T-cell (primary cell): ENCODE measurements at places on chromosomes 12 and 14.

- DNase-seq, result no peak
Observed at GRCh38 chr12:21962236-21962635, 21.0 kb upstream of the ABCC9 start.

DNA sequence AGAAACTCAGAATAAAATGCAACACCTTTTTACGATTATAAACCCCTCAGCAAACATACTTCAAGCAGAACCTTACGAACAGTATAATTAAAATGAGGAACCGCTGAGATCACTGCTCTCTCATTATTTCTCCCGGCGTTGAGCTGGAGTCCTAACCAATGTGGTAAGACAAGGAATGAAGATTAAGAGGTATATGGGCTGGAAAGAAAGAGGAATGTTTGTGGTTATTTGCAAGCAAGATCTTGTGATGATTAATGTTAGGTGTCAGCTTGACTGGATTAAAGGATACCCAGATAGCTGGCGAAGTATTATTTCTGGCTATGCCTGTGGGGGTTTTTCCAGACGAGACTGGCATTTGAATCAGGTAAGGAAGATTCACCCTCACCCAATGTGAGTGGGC lies 10.3 kb upstream of the ZNF84 start:
- no peak for DNase-seq

DNA sequence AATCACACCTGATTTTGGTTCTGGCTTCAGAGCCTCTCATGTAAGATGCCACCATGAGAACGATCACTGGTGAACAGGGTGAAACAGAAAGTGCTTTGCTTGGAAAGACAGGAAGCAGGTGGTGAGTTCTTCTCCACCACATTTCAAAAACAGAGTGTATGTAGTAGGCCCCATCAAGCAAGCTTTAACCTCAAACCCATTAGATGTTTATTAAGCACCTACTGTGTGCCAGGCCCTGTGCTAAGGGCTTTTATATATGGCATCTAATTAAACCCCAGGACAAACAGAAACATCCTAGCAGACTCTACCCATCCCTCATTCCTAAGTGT lies 47.8 kb upstream of the MED13L start:
- peak; percentile 9 for DNase-seq

- DNase-seq, result no peak
Observed at GRCh38 chr12:86234316-86234855, 21.8 kb downstream of the MGAT4C start.

- DNase-seq, result no peak
Observed at GRCh38 chr12:112346194-112346593, 36.0 kb downstream of the HECTD4 start.

DNA sequence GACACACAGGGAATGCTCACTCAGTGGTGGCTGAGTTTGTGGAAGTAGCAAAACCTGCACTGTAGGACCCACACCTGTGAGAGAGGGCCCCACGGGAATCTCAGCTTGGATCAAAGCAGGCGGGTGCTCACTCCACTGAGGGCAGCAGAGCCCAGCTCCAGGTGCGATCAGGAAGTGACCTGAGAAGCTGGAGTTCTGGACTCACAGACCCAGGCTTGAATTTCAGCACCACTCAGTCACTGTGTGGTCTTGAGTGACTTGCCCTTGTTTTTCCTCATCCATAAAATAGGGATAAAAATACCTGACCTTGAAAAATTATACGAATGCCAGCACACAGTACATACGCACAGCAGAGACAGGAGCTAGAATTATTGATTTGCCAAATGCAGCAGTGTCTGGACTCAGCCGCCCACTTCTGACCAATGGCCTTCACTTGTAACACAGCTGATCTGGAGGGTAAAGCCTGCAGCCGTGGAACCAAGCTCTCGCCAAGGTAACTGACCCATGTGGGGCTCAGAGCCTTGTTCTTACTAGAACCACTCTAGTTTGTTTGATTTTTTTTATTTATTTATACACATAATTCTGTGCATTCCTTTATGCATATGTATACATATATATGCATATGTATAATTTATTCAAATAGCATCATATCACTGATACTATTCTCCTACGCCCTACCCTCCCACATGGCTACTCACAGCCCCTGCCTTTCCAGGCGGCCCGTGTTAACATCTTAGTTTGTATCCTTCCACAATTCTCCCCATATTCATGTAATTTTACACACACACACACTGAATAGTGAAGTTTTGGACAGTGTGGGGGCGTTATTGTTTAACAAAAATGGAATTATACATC lies 53.9 kb downstream of the DPF3 start:
- DNase-seq, result no peak

- DNase-seq, result no peak
Observed at GRCh38 chr12:34396006-34396860, 373.9 kb downstream of the ALG10 start.

DNA sequence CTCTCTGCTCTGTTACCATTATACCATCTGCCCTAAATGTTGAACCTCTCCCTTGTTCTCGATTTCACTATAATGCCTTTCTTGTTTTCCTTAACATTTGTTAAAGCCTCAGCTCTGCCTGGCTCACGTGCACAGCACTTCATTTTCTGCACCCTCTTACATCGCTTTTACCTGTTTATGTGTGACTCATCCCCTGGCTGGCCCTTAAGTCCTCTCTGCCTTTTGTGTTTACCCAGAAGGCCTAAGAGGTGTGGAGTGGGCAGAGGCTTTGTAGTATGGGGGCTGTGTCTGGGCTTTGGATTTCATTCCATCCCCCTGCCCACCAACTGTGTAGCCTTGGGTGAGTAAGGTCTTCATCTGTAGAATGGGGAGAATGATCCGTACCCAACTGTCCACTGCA lies 36.5 kb downstream of the UBE3B start:
- no peak for DNase-seq

GRCh38 chr14:93733631-93734030 lies 54.7 kb downstream of the PRIMA1 start:
- no peak for DNase-seq

- DNase-seq, result no peak
Observed at GRCh38 chr14:85342858-85343607, 186.9 kb upstream of the FLRT2 start.

- no peak for DNase-seq
Observed at GRCh38 chr12:72957454-72957853, 685.3 kb downstream of the TRHDE start.

DNA sequence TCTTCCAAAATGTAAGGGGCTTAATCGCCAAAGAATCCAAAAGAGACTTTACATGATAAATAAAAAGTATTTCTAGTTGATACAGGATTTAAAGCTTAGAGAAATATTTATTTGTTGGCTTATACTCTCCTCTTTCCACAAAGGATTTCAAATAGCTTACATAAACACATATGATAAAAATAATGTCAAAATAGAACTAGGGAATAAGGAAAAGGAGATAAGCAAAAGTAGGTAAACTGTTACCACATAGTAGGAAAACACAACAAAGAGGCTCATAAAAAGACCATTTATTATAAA lies 387.0 kb downstream of the EGLN3 start:
- DNase-seq, result no peak

GRCh38 chr12:80643961-80644360 lies 63.5 kb upstream of the MYF6 start:
- no peak for DNase-seq

GRCh38 chr12:116659771-116660481 lies 77.9 kb downstream of the SPRING1 start:
- DNase-seq, result no peak

- DNase-seq, result no peak
Observed at GRCh38 chr12:82517808-82518207, 159.5 kb downstream of the METTL25 start.

DNA sequence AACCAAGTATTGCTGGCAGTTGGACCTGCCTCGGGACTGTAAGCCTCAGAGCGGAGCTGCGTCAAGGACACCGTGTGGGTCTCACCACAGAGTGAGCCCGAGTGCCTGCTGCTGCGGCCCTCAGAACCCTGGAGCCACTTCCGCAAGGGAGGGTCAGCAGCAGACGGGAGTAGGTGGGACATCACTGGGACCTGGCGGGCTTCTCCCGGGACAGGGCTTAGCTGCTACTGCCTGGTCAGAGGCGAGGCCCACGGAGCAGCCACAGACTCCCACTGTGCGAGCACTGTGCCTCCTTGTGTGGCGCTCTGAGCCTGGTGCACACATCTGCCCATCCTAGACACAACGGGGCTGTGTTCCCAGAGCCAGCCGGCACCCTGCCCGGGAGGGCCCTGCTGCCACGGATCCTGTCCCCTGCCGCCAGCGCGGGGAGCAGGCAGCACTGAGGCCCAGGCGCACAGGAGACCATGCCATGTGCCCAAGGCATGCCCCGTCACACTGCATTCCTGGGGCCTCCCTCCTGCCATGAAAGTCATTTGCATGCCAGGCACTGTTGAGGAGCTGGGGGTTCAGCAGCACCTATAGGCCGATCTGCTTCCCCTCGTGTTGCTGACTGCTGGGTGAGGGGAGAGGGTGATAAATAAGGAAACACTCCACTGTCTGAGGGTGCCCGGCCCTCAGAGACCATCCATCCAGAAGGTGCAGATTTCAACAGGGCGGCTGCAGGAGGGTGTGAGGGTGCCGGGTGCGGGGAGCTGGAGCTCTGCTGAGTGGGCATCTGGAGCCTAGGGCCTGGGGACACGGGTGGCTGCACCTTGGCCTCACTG lies 10.0 kb downstream of the HIP1R start:
- no peak for DNase-seq

- DNase-seq, result no peak
Observed at GRCh38 chr12:60094436-60094835, 498.6 kb downstream of the SLC16A7 start.

DNA sequence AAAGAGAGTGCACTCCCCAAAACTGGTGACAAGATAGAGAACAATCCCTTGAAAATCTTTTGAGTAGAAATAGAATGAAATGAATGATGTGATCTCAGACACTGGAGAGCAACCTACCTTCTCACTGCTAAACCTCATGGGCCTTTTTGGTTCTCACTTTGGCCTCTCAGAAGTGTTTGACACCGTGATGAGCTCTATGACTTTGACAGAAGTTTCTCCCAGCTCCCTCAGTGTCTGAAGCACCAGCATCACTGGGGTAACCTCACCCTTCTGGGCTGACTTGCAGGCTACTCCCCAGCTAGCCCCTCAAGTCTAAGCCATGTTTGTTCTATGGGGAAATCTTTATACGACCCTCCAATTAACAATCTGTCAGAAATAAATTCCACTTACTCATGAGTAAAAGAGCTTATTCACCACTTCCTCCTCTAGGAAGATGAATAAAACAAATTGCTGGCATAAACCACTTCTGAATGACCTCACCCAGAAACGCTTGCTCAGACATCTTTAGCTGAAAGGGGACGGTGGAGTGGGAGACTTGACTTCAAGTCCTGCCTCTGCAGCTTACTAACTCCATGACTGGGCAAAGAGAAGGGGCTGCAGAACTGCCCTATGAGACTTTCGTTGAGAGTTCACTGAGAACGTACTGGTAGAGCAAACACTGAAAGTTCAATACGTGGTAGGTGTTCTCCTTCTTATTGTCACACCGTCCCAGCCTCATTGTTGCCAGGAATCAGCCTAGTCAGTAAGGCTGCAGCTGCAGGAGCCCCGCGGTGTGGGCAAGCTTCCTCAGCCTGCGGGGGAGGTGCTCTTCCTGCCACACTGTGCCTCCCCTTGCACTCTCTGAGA lies 46.5 kb downstream of the ST8SIA1 start:
- DNase-seq, result no peak

GRCh38 chr12:88733008-88733407 lies 152.7 kb upstream of the KITLG start:
- no peak for DNase-seq

DNA sequence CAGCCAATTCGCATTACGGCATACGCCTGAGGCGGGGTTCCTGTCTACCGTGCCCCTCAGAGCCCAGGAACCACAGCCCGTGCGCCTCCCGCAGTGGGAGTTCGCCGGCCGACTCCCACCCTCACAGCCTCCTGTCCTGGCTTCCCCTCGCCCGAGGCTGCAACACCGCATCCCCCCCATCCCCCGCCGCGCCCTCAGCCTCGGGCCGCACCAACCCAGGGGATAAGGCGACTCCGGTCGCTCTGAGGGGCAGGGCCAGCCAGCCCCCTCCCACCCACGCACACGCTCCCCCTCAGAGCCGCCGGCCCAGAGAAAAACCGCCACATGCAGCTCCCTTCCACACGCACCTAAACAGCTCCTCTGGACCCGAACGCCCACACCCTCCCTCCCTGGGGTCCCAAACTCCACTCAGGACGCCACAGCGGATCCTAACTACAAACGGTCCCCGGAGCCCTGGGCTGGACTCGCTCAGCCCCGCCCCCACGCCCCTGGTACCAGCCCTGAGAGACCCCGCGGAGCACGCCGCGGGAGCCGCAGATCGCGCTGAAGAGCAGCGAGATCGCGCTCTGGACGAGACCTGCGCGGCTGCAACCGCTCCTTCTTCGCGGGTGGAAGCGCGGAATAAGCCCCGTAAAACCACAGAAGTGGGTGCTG lies at the start of gene C14orf39:
TSS of gene C14orf39 (minus strand) at position 466 of the 654 bp plus-strand sequence. CDS start 985 bp downstream, outside the sequence.
- no peak for DNase-seq

DNA sequence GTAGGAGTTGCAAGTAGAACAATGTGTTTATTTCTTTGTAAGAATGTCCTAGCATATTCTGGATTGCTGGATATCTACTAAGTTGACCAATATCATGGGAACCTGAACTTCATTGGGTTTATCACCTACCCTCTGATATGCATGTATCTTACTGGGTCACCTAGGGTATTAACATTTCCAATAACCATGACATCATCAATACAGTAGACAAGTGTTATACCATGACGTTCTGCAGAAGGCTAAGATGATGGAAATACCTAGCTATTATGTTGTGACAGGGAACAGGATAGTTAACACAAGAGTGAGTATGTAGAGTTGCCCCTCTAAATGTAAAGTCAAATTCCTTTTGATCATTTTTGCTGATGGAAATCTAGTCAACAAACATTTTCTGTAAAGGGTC lies 26.0 kb downstream of the GPR65 start:
- DNase-seq, result no peak

GRCh38 chr14:74638966-74639365 lies 26.9 kb upstream of the LTBP2 start:
- DNase-seq, result no peak

DNA sequence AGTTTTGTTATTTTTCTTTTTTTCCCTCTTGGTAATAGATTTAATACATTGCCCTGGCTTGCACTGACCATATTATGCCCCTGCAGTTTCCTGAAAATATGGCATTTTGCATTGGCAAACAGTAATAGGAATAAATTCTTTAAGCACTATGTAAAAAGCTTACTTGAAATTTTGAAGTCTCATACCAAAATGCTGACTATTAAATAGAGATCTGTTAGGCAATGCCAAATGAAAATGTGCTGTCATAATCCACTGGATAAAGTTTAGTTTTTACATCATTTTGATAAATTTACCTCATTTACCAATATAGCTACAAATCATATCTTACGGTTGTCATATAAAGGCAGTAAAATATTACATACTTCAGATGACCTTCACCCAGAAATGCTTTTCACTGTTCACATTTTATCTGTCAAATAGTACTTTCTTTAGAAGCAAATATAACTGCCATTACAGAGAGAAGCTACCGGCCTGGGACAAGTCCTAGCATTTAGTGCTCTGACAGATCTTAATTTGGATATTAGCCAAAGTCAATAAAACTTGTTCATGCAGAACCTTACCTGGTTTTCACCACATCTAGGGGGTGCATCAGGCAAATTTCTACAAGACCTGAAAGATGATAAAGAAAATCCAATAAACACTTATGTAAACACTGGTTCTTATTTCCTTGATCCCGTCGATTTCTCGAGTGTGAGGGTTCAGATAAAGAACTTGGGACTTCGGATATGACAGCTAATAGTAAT lies 212.9 kb downstream of the PAX9 start:
- DNase-seq, result no peak

- no peak for DNase-seq
Observed at GRCh38 chr14:88841741-88842140, 17.3 kb downstream of the TTC8 start.
